ENCODE measurements at places on chromosomes 6 and 20.

- no peak for DNase-seq
Measured at GRCh38 chr20:24470746-24471582, 1.5 kb downstream of the SYNDIG1 start.

DNA sequence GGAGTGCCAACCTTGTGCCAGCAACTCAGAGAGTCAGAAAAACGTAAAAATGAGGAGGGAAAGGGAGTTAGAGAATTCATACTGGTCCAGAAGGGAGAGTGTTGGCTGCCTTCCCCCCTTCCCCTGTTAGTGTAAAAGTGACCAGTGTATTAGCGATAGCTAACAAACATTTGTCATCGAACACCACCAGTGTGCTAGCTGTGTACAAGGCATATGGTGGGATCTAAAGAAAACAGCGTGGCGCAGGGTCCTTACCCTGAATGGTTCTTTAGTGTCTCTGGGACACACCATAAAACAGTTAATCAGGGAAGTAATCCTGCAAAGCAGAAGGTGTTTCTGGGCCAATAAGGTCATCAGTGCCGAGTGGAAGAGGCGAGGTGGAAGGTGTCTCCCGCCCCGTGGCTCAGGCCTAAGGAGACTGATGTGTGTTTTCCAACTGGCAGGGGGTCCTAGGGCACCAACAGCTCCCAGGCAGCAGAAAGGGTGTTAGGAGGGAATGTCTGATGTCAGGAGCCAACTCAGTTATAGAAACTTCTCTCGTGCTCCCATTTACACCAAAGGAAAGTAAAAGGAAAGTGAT lies 91.9 kb downstream of the TCP11 start:
- no peak for DNase-seq

- DNase-seq = peak; percentile 58
Measured at GRCh38 chr20:47493175-47493962, 8.3 kb upstream of the NCOA3 start.

DNA sequence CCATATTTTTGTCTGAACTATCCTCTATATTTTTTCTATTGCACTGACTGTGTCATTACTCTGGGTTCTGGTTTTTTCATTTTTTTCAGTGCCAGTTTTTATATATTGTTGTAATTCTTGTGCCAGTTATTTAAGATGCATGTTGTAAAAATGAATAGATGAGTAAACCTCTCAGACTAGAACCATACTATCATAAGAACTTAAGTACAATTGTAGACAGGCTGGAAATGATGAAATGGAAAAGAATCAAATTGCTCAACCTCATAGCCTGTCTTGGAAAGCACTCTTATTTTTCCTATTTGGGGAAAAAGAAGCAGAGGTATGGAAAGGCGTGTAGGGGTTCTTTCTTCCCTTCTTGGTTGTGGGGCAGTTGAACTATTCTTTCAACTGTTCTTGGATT lies 30.2 kb downstream of the PANK2 start:
- no peak for DNase-seq

DNA sequence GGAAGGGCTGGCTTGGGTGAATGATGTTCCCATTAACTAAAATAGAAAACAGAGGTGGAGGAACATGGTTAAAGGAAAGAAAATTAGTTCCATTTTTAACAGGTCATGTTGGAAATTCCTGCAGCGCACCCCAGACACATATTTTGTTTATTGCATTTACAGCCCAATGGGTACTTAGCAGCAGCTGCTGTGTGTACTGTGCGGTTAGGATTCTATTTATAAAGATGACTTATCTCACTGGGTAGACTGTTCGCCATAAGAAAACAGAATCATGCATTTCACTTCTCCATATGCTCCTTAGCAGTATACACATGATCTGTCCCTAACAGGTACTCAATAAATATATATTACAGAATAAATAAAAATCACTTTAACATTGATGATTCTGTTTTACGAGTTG lies 135.8 kb downstream of the SLC35F1 start:
- DNase-seq = no peak
